ENCODE measurements at places on chromosomes 3 and 15.

DNA sequence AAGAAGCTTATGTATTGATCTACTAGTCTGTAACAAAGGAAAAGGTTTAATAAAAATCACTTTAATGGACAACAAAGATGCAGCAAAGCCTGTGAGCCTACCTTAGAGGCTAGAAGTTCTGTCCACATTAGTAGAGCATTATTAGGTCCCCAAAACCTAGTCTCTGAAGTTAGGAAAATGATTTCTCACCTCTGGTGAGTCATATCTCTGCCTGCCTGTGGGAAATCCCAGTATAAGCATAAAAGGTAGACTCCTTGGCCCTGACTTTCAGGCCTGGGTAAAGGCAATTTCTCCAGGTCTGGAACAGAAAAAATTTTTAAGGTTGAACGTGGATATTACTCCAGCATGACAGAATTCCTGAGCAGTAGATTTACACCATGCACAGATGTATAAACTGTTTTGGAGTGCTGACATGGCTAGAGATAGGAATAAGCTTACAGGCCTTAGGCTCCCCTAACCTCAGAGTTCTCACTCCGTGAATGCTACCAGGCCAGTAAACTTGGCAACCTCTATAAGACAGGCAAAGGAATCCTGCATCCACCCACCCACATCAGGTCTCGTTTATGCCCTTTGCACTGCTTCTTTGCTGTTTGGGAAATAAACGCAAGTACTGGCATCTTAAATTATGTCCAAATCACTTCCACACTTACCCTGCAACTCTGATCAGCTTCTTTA lies 104.1 kb downstream of the SERPINI1 start:
- DNase-seq: no peak

DNA sequence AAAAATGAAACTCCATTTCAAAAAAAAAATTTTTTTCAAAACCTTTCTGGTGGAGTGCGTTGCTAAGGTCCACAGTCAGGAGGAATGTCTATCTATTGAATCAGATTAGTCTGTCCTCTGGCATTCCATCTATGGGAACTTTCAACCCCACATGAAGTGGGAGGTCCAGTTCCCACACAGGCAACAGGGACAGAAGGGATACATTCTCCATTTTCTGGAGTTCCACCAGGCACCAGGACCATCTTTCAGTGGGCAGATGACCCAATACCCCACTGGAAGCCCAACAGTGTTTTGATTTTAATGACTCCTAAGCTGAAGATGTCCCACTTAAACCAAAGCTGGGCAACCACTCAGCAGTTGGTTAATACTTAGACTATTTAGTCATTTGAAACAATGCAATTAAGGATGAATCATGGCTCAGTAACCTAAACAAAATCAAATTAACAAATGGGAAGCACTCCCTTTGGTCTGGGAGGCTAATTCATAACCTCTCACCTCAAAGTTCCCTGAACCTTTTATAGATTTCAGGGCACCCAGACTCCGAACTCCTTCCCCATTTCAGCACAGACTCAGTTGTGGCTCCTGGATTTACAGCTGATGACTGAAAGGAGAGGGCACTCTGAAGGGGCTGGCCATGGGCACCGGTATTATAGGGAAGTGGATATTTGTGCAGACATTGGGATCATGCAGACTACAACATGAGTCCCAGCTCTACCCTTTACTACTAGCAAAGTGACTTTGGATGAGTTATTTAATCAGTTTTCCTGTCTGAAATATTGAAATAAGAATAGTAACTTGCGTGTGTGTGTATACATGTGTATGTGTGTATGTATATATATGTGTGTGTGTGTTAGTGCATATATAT lies 264.3 kb upstream of the LRTM1 start:
- no peak for DNase-seq

DNA sequence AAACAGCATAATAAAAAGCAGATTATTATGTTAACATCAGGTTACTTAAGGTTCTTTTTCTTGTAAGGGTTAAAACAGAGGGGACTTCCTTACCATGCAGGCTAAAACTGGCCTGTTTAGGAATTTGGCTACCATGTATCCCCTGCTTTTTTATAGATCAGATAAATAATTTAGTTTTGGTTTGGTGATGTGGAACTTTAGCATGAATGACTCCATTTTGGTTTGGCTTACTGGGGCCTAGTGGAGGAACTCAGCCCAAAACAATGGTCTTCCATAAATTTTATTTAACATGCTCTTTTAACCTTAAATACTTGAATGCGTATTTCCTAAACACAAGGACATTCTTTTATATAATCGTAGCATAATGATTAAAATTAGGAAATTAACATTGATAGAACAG lies 18.9 kb downstream of the GALK2 start:
- no peak for DNase-seq

DNA sequence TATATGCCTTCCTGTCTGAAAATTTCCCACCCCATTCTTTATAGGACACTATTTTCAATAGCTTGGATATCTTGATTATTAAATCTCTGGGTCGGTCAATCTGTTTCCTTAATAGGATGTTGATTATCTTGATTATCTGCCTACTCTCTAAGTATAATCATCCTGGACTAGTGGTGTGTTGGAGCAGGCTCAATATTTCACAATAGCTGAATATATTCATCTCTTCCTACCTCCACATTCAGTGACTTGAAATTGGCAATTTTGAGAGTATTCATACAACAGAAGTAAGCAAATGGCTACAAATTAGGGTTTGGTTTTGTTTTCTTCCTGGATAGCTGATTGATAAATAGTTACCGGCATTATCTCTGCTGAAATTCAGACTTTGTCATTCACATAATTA lies 1162.6 kb downstream of the ROBO1 start:
- no peak for DNase-seq

DNA sequence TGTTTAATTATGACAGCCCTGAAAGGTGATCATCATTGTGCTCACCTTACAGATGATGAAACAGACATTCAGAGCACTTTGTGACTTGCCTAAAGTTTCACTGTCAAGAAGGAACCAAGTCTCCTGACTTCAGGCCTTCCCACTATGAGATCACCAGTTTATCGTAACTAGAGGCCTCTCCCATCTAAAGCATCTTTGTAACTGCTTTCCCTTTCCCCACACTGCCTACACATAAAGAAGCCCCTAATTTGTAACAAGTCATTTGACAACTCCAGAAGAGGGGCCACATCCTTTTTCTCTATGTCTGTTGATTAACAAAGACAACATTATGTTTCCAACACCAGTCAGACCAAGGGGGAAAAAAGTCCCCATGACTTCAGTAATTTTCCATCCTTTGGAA lies 1.1 kb downstream of the KLHL6 start:
- no peak for DNase-seq

DNA sequence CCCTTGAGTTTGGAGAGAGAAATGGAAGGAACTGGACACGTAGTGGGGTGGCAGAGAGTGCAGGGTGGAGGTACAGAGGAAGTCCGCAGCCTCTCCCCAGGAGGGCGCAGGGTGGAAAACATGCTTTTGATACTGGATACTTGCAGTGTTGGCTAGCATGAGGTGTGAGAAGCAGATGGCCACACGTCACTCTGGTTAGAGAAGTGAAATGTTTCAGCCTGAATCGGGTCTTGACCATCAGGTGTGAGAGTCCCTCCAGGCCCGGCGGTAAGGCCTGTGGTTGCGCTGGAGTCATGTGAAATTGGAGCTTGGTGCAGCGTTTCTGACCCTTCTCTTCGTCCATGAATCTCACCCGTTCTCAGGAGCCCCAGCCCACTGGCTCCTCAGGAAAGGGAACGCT lies 93.1 kb downstream of the GABRG3 start:
- no peak for DNase-seq

- no peak for DNase-seq
Measured at GRCh38 chr3:48268381-48268935, 27.6 kb downstream of the ZNF589 start.

DNA sequence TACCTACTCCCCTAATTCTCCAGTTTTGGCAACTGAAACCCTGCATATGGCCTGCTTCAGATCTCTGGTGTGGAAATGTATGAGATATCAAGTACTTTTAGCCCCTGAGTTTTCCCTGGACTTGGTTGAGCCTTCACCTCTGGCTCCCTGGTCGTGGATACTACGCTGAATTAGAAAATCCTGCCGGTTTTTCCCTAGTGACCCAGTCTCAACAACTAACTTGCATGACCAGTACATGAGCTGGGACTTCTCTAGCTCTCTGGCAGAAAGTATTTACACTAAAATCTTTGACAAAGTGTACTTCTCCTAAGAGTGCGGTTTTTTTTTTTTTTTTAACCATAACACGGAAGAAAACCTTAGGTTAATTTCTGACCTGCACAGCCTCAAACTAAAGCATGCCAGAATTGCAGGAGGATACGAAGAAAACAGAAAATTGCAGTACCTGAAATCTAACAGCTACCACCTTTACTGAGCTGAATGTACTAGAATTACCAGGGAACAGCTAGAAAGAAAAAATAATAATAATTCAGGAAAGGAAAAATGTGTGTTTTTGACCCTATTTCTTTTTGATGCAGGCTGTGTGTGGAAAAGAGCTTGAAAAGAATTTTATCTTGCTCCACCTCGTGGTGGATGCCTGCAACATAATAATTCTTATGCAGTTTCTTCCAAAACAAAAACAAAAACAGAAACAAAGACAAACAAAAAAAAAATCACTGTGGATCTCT lies 165.6 kb downstream of the GMNC start:
- DNase-seq: no peak

GRCh38 chr3:128273841-128274573 lies 120.7 kb downstream of the EEFSEC start:
- no peak for DNase-seq

DNA sequence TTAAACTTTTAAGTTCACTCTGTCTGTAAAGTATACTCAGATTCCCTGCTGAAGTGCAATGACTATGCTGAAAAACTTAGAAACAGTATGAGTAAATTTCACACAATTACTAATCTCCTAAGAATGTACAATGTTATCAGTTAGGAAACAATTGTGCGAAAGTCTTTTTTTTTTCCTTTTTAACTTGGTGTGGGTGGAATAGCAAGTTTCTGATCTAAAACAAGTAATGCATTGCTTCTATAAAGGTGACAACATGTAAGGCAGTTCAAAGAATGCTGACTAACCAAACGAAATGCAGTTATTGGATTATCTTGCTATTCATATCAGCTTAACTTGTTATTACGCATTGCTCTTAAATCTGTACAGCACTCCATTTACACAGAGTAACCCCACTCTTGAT lies 19.3 kb upstream of the SLC12A8 start:
- no peak for DNase-seq

- no peak for DNase-seq
Measured at GRCh38 chr15:90018216-90018831, 17.2 kb downstream of the ZNF710 start.

DNA sequence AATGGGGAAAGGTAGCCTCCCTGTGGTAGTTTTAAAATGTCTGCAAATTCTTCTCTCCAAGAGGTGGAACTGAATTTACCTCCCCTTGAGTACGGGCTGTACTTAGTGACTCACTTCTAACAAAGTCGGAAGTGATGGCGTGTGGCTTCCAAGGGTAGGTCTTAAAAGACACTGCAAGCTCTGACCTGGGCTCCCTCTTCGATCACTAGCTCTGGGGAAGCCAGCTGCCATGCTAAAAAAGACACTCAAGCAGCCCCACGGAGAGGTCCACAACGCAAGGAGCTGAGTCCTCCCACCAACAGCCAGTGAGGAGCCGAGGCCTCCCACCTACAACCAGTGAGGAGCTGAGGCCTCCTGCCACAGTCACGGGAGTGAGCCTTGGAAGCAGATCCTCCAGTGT lies 122.0 kb upstream of the HACD2 start:
- no peak for DNase-seq

- no peak for DNase-seq
Measured at GRCh38 chr15:41011055-41011815, 58.0 kb downstream of the CHAC1 start.

DNA sequence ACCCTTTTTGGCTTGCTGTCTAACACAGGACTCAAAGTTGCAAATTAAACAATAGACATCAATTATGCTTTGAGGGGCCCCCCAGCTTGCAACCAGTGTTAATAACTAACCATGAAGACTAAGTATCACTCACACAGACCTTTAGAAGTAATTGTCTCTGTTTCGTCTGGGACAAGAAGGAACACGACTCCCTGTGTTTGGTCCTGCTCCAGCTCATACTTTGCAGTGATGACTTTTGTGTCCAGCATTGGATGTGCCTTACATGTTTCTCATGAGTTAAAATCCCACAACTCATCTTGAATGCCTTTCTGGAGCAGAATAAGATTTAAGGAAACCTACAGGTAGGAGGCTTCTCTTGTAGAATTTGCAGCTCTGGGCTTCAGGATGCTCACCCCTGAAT lies 53.1 kb downstream of the GMNC start:
- DNase-seq: no peak

GRCh38 chr3:188165596-188165995 lies 11.6 kb downstream of the LPP start:
- DNase-seq: no peak

DNA sequence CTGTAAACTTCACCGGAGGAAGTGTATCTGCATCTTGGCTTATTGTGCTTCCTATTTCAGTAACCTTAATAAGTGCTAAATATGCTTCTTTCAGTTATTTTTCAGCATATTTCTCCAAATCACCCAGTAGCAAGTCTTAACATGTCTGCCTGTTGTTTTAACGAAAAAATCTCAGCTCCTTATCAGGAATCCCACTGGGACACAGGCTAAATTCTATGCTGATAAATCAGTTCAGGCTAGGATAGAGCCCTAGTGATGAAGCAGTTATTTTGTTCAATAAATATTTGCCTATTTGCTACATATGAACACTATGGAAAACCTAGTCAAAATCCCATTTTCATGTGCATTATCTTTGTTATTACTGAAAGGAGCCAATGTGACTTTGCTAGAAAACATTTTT lies 8.2 kb upstream of the MITF start:
- no peak for DNase-seq

DNA sequence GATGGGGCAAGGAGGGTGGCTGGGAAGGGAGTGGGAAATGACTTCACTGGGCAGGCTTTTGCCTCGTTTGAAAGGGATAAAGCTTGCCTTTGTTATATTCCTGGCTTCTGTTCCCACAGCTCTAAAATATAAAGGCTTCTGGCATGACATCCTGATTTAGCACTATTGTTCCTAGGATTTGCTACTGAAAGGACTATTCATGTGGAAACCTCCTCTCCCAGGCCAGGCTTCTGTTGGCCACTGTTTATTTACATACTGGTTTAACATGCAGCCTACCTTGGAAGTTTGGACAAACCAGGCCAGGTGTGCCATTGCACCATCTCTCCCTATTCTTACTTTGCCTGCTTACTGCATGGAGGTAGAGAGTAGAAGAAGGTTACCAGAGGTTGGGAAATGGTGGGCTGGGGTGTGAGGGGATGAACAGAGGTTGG lies 2.4 kb upstream of the LMCD1 start:
- no peak for DNase-seq
